ENCODE measurements at places on chromosomes 5 and 9. TPM values are rescaled to one million over a fixed set of nuclear protein-coding genes. Genes with fewer than 3 reads are reported as not detected.

LTC4S gene
- total RNA-seq, result 1.6 TPM

ZDHHC11 gene
- 0.73 TPM for total RNA-seq

BTNL9 gene
- not detected for total RNA-seq

SCGB3A2 gene
- total RNA-seq, result not detected

MLANA gene
- 0.32 TPM for total RNA-seq
